ENCODE measurements at places on chromosomes 7 and 10.
A peak's percentile ranks its signal among the peaks of the same experiment; 100 is the strongest.

- DNase-seq: no peak
Measured at GRCh38 chr10:6743291-6743849, 163.3 kb upstream of the PRKCQ start.

- DNase-seq: peak; percentile 46
Measured at GRCh38 chr10:29648114-29648982, 13.6 kb upstream of the SVIL start.

DNA sequence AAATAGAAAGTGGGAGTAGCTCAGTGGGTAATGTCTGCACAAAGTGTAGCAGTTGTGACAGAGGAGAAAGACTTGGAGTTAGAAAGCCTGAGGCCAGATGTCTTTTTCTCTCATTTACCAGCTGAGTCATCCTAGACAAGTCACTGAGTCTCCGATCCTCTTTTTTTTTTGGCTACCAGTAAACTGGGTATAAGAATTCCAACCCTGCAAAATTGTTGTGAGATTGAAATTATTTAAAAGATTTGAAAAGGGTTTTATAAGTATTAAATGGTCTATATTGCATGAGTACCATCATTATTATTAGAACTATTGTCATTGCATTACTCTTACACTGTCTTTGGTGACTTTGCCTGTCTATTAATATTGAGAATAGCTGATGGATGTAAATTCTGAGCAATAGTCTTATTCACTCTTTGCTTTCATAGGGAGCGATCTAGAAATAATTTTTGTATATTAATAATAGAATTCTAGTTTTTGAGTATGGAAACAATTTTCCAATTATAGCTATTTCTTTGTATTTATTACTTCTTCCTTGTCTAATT is 74.0 kb downstream of the ARID5B start:
- no peak for DNase-seq

- peak; percentile 98 for DNase-seq
Measured at GRCh38 chr7:107890962-107891635, at the start of gene DLD. Gene DLD, plus strand, starts transcription at chr7:107891183. Its CDS starts 68 bp downstream, at chr7:107891251.

- peak; percentile 90 for DNase-seq
Measured at GRCh38 chr10:68988530-68989316, at the start of gene KIFBP. Gene KIFBP, plus strand, starts transcription at chr10:68988803. Its CDS starts 30 bp downstream, at chr10:68988833.

- DNase-seq: no peak
Measured at GRCh38 chr10:124971276-124971675, 29.4 kb downstream of the ZRANB1 start.

- no peak for DNase-seq
Measured at GRCh38 chr10:52541006-52541473, 227.0 kb downstream of the DKK1 start.

GRCh38 chr10:86086418-86086817 is 280.2 kb downstream of the GRID1 start:
- no peak for DNase-seq

DNA sequence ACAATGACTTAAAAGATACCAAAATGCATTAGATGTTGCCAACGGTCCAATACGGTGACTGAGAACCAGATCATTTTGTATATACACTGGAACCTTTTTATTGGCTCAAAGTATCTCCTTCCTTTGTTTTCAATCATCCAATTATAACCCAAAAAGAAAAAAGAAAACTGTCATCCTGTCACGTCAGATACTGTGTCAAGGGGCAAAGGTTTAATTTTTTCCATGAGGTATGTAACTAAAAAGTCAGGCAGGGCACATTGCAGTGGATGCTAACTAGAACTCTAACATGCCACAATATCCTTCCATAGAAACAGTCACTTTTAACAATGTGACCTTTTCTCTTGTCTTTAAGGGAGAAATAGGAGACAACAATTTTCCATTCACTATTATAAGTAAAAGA is 267.6 kb upstream of the NEBL start:
- DNase-seq: no peak

GRCh38 chr10:116833986-116834985 is 15.0 kb upstream of the ENO4 start:
- DNase-seq: peak; percentile 25

Data from RPMI8226 (cell line).